ENCODE measurements at places on chromosomes 7 and 10.

GRCh38 chr7:140509789-140510188 is 30.5 kb upstream of the MKRN1 start:
- DNase-seq: no peak

GRCh38 chr10:58546722-58547445 is 34.2 kb downstream of the BICC1 start:
- DNase-seq: no peak

- DNase-seq: no peak
Measured at GRCh38 chr7:101125989-101126650, 784 bp upstream of the SERPINE1 start.

DNA sequence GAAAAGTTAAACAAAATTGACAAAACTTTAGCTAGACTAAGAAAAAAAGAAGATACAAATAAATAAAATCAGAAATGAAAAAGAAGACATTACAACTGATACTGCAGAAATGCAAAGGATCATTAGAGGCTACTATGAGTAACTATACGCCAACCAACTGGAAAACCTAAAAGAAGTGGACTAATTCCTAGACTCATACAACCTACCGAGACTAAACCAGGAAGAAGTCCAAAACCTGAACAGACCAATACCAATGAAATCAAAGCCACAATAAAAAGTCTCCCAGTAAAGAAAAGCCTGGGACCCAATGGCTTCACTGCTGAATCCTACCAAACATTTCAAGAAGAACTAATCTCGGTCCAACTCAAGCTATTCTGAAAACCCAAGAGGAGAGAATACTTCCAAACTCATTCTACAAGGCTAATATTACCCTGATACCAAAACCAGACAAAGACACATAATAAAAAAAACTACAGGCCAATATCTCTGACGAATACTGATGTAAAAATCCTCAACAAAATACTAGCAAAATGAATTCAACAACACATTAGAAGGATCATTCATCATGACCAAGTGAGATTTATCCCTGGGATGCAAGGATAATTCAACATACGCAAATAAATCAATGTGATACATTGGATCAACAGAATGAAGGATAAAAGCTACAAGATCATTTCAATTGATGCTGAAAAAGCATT is 20.3 kb downstream of the ELAPOR2 start:
- DNase-seq: no peak

GRCh38 chr7:135510592-135511183 is 786 bp upstream of the CNOT4 start:
- no peak for DNase-seq

DNA sequence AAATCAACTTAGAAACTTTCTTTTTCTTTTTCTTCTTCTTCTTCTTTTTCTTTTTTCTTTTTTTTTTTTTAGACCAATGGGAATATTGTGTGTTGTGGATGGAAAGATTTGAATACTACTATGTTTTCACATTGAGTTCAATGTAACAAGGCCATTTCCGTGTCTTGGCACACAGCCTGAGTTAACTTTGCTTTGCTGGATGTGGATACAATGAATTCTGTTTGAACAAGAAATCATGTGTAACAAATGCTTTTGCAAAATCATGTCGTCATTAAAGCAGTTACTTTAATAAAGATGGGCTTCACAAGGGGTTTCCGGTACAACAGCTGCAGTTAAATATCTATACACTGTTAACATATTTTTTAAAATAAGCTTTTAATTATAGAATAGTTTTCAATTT is 13.5 kb upstream of the ENTPD1 start:
- DNase-seq: no peak

DNA sequence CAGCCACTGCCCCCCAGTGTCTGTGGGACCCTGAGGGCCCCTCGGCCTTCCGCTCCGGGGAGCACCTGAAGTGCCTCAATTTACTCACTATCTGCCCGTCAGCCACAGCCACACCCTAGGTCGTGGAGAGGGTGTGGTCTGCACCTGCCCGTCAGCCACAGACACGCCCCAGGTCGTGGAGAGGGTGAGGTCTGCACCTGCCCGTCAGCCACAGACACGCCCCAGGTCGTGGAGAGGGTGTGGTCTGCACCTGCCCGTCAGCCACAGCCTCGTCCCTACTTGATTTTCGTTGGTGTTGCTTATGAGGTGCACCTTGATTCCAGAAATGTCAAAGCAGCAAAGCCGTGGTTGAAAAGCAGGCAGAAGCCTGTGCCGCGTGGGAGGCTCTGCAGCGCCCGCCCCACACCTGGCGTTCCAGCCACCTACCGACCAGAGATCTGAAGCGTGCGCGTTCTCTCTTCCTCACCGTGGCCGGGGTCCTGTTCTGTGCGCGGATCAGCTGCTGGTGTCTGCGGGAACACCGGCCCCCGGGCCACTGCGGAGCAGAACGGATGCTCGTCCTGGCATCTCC is 101.6 kb downstream of the DYNC2I1 start:
- no peak for DNase-seq

GRCh38 chr10:14282276-14282675 is 48.4 kb downstream of the FRMD4A start:
- peak; percentile 28 for DNase-seq

GRCh38 chr7:11507929-11508328 is 324.1 kb downstream of the THSD7A start:
- DNase-seq: no peak

DNA sequence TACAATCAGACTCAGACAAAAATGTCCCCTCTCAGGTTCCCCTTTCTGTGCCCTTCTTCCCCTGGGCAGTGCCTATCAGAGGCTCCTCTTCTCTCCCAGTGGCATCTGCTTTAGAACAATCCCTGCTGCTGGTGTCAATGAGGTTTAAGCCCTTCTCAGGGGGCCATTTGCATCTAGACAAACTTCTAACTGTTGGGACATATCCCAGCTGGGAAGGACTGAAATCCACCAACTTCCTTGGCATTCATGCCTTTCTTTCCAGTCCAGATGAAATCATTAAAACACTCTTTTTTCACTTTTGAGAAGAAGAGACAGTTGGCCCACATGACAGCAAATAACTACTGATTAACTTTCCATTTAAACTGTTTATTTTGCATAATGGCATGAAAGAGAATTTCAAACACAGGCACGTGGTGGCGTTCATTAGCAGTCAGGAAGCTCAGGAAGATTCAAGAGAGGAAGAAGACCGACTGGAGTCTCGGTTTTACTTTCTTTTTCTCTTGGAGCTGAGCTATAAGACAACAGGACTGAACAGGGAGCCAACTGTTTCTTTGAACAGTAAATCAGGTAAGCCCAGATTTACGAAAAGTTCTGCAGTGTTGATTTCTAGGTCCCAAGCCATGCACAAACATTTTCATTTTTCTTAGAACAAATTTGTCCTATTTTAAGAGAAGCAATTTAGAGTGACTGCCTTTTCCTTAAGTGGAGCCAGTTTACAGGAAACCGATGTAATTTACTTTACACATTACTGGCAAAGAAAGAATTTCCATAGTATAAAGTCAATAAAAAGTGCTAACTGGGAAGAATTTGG is at the start of gene GIMAP2:
Gene GIMAP2, plus strand, starts transcription at position 488 of the 811 bp plus-strand sequence. CDS start 1,354 bp downstream, outside the sequence.
- no peak for DNase-seq

- DNase-seq: peak; percentile 91
Measured at GRCh38 chr10:74589226-74589673, 237.2 kb upstream of the KAT6B start.

GRCh38 chr7:154783281-154783909 is 219.5 kb downstream of the PAXIP1 start:
- no peak for DNase-seq

- no peak for DNase-seq
Measured at GRCh38 chr10:16195178-16195769, 241.5 kb upstream of the PTER start.

- no peak for DNase-seq
Measured at GRCh38 chr7:23211589-23211988, 29.7 kb downstream of the NUP42 start.

- DNase-seq: no peak
Measured at GRCh38 chr10:124008187-124008586, 85.2 kb downstream of the CHST15 start.

DNA sequence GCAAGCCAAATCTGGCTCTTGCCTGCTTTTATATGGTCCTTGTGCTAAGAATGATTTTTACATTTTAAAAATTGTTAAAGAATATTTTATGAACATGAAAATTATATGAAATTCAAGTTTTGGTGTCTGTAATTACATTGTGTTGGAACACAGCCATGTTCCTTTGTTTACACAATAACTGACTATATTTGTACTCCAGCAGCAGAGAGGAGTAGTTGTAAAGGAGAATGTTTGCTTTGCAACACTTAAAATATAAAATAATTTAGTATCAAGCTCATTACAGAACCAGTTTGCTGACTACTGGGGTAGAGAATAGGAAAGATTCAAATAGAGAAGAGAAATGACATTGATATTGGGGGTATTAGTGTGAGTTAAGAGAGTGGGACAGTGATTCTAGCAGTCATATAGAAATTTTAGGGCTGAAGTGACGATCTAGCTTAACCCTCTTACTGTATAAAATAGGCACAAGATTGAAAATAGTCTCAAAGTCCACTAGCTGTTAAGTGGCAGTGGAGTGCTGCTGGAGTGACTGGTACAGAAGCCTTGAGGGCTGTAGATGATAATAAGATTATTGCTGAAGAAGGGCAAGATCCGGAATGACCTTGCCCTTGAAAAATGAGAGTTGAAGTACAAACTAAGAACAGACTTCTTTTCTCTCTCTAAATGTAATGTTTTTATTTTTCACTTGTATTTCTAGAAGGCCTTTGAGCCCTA is 28.2 kb downstream of the SGPL1 start:
- DNase-seq: no peak

DNA sequence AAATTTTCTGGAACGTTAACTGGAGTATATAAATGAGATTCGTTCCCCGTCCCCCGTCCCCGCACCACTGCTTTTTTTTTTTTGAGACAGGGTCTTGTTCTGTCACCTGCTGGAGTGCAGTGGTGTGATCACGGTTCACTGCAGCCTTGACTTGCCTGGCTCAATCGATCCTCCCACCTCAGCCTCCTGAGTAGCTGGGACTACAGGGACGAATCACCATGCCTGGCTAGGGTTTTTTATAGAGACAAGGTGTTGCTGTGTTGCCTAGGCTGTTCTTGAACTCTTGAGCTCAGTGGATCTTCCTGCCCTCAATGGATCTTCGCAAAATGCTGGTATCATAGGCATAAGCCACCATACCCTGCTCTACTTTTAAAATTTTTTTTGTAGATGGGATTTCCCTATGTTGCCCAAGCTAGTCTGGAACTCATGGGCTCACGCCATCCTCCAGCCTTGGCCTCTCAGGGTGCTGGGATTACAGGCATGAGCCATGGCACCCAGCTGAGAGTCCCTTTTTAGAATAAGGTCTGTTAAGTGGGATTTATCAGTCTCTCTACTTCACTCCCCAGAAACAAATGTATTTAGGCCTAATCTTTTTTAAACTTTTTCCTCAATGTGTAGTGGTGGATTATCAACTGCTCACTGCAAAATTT is 122.9 kb downstream of the LYZL1 start:
- no peak for DNase-seq

DNA sequence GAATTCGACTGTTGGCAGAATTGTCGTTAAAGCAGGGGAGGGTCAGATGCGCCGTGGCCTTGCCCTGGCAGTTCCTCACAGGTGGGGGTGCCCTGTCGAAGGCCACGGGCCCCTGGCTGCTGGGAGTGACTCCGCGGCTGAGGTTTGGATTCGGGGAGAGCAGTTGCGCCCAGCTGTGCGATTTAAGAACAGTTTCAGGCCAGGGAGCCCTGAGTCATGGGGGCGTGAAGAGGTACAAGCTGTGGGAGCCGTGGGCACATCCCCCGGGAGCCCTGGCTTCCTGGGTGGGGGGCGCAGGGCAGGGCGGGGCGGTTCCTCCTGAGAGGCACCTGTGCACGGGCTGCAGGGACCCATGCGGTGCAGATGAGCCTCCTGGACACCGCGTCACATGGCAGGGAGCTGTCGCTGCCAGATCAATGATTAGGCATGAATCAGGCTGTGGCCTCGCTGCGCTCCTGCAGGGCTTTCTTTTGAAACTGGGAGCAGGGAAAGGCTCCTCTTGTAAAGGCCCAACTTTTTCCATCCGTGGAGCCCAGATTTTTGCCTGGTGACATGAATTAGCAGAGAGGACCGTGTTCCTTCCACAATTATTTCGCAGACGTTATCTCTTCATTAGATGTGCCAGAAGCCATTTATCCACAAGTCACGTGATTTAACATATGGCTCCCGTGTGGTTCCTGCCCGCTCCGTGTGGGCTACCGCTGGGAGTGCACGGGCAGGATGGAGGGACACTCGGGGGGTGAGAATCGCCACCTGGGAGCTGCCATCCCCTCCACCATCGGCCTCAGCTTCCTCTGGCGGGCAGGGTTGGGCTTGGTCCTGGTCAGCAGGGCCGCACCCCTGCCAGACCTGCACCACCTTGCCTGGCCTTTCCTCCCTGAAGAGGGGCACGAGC is 918 bp downstream of the PWWP2B start:
- no peak for DNase-seq

DNA sequence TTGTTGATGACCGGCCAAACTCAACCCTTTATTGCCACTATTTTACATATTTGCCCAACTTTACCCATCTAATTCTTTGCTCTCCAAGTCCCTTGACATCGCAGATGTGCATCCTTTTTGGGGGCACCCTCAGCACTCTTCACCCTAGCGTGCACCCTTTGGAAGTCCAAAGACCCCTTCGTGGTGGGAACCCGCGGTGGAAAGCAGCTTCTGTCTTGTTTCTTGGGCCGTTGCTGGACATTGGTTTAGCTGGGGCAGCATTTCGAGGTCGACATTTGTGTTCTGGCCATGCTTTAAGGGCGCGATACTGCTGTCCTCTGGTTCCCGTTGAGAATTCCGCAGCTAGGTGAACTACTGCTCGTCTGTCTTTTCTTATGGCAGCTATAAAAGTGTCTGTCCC is 326 bp upstream of the PAPOLB start:
- DNase-seq: no peak

GRCh38 chr7:108294595-108294994 is 161.6 kb downstream of the NRCAM start:
- no peak for DNase-seq

- no peak for DNase-seq
Measured at GRCh38 chr10:11386044-11386443, 225.4 kb downstream of the USP6NL start.

DNA sequence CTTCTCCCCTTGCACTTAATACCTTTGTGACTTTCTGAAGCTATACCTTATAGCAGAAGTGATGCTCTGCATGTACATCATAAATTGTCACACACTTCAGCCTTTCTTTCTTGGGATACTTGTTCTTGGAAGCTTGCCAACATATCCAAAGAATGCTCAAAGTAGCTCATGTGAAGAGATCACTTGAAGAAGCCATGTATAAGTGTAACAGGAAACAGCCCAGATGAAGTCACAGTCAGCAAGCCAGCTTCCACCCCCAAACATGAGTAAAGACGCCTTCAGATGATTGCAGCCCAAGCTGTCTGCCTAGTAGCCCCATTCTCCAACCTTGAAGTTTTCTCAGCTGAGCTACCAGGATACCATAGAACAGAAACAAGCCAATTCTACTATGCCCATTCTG is 50.9 kb downstream of the DGKB start:
- DNase-seq: no peak

GRCh38 chr7:132858251-132858650 is 223.6 kb downstream of the CHCHD3 start:
- no peak for DNase-seq

DNA sequence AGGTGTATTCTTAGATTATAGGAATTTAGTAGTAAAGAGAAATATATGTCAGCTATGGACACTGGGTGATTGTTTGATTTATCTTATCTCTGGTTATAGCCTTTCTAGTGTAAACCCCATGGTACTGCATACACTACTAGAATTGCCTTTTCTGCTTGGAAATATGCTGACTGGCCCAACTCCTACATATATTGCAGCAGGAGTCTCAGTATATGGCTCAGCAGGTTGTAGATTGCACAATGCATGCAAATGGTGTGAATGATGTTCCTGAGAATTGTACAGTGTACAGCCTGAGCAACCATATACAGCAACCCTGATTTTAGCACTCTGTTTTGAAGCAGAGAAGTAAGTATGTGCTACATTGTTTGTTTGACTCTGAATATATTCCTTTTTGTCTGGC is 153.4 kb upstream of the NPY start:
- DNase-seq: no peak
